ENCODE measurements at places on chromosomes 16 and 17.

DNA sequence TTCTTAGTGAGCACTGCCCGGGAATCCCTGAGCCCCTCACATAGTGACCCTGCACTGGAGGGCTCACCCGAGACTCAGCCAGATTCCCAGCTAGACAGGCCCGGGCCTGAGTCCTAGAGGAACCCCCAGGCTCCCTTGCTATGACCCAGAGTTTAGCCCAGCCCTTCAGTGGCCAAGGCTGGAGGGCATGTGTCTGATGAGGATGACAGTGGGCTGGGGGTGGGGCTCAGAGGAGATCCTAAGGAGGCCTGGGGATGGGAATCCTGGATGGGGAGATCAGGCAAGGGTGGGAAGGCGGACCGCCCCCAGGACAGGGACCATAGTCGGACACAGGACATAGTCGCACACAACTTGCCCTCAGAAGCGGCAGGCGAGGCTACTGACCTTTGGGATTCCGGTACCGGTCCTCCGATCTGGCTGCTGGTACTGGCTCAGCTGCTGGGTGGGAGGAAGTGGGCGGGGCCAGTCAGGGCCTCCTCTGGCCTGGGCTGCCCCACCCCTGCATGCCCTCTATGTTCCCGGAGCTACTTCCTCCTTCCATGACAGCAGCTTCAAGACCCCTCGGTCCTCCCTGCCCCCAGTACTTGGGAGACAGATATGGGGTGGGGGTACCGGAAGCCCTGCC, 1.1 kb downstream of the CD79B start:
- no peak for DNase-seq

- DNase-seq = peak; percentile 62
These were observed 762 bp downstream of the PYCARD start for GRCh38 chr16:31201582-31202413.

- DNase-seq = no peak
These were observed 447.0 kb downstream of the SHISA9 start for GRCh38 chr16:13348416-13348815.

DNA sequence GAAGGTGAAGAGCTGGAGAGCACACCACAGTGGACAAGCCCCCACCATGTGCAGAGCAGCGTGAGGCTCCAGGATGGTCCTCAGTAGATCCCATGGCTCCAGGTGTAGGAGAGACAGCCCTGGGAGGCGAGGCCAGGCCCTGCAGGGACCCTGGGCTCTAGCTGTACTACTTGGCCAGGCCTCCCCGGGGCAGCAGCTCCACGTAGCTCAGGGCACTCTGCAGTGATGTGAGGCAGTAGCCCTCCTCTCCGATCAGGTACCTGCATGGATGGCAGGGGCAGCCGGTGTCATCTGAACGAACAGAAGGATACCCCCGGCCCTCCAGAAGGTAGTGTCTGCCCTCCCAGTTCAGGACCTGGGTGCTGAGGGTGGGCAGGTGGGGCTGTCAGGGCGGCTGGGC, 6.2 kb upstream of the SPATA2L start:
- no peak for DNase-seq

DNA sequence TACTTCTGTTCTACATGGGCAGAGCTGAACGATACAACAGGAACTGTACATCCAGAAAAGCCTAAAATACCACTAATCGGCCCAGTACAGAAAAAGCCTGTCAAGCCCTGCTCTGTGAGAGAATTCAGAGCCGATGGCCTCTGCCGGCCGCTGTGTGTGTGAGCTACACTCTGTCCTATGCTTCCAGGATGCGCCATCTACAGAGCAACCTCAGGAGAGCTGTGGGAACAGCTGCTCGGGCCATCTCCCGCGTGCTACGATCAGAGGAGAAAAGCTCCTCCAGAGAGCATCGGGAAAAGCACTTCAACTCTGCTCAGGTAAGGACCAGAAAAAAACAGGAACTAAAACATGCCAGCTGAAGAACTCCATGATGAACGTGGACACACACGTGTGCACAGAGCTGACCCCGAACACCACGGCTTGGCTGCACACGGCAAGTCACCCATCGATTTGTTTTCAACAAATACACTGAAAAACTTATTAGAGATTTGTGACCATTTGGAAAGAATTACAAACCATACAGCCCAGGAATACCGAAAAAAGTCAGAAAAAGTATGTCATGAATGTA, 115.9 kb downstream of the ANKRD11 start:
- no peak for DNase-seq

Measured in right kidney (tissue), 9 donors.